Muscle of arm (tissue), 14 donors: ENCODE measurements at places on chromosomes 7 and 10.

DNA sequence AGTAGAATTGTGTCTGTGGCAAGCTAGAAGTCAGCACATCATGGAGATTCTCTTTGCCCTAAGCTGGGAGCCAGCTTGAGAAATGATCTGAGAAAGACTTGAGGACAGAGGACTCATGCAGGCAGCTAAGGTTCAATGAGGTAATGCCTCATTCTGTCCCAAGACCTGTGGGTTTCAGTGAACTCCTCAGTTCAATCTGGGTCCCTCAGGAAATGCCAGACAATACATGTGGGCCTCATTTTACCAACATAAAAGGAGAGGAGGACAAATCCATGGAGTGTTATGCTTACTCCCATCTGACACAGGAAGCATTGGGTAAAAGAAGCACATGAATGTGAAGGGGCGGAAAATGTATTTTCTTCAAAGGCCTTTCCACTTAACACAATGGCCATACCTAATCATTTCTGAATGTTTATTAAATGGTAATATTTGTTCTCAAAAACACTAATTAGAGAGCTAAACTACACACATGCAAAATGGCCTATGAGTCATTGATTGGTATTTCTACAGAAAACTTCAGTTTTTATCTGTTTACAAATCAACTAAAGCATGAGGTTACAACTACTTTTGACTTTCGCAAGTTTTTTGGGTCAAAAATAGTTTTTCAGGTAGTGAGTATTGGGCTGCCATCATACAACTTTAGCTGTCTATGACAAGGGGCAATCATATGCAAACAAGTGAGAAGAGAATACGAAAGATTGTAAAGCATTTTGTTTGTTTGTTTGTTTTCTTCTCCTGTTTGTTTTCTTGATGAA is 205.3 kb downstream of the CHRM2 start:
- no peak for DNase-seq

- DNase-seq: no peak
These were observed 219.3 kb upstream of the GLI3 start for GRCh38 chr7:42456267-42456666.

GRCh38 chr10:132546567-132547420 is 9.2 kb downstream of the INPP5A start:
- DNase-seq: no peak

DNA sequence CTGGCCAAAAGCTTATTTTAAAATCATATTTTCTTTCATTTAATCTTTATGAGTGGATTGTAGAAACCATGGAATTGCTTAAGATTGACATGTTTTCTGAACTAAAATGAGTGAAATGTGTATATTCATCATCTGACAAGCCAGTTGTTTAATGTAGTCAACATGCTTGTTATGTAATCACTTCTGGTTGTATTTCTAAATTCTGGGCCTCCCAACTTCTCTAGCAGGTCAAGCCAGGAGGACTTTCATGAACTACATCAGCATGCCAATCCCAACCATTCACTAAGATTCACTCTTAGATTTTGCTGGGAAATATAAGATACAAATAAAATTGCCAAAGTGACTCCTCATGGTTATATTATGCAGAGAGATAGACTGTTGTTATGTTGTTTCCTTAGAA is 21.1 kb upstream of the MAP3K8 start:
- DNase-seq: no peak

DNA sequence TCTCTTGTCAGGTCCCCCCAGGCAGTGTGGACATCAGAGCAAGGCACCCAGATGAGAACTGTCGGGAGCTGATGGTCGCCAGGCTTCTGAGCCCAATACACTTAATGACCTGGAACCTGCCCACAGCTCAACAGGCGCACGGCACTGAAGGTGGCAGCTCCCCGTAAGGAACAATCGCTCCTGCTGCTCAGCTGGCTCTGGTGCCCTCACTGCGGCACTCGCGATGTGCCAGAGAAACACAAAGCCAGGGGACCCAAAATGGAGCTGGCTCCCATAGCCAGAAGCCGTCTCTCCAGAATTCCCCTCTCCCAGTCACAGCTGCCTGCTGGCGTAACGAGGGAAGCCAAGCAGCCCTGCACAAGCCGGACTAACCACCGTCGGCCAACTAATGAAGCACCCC is 6.3 kb downstream of the CALN1 start:
- DNase-seq: no peak
